ENCODE measurements at places on chromosomes 13 and 19. TPM values are rescaled to one million over a fixed set of nuclear protein-coding genes. Genes with fewer than 3 reads are reported as not detected.
A peak's percentile ranks its signal among the peaks of the same experiment; 100 is the strongest.

The LYPD5 gene
- not detected for total RNA-seq

The IZUMO2 gene
- not detected for total RNA-seq

The MEDAG gene
- 21.6 TPM for total RNA-seq

The ZNF154 gene
- 2.8 TPM for total RNA-seq

The FFAR3 gene
- total RNA-seq: not detected

- no peaks in the 10 kb centered on the region for H3K4me1 ChIP-seq
- H3K4me3 ChIP-seq: no peak overlapping the region
- no peak for DNase-seq
- H3K27ac ChIP-seq: no peak overlapping the region
- no peaks in the 10 kb centered on the region for H3K27me3 ChIP-seq
These were observed 29.0 kb upstream of the ZNF709 start for GRCh38 chr19:12513531-12514061.

DNA sequence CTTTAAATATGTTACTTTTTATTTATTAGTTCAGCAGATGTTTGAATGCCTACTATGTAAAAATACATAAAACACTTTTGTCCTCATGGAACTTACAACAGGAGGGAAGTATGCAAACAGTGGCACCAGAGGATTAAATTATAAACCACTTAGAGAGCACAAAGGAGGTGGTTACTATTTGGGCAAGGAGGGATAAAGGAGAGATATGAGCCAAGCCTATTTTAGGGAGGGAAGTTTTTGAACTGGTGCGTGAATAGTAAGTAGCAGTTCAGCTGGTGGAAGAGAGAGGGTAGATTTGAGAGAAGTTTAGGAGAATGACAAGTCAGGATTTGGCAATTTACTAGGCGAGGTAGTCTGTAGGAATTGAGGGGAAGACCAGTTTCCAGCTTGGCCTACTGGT is 8.6 kb downstream of the AKAP11 start:
- H3K27ac ChIP-seq: no peak overlapping the region
- no peak overlapping the region for H3K4me3 ChIP-seq
- no peaks in the 10 kb centered on the region for H3K4me1 ChIP-seq
- no peaks in the 10 kb centered on the region for H3K27me3 ChIP-seq

- H3K27ac ChIP-seq: peak overlapping the region; percentile 78
- peaks cover 12% of the 10 kb centered on the region for H3K4me1 ChIP-seq
- H3K27me3 ChIP-seq: no peaks in the 10 kb centered on the region
- H3K36me3 ChIP-seq: peaks cover 8% of the 10 kb centered on the region
- H3K4me3 ChIP-seq: no peak overlapping the region
These were observed 10.5 kb downstream of the DOCK6 start for GRCh38 chr19:11251650-11252314.

GRCh38 chr13:91174886-91175501 is 172.5 kb upstream of the MIR17HG start:
- H3K36me3 ChIP-seq: no peaks in the 10 kb centered on the region
- no peak overlapping the region for H3K4me3 ChIP-seq
- peaks cover 12% of the 10 kb centered on the region for H3K27me3 ChIP-seq
- no peaks in the 10 kb centered on the region for H3K4me1 ChIP-seq
- DNase-seq: no peak

DNA sequence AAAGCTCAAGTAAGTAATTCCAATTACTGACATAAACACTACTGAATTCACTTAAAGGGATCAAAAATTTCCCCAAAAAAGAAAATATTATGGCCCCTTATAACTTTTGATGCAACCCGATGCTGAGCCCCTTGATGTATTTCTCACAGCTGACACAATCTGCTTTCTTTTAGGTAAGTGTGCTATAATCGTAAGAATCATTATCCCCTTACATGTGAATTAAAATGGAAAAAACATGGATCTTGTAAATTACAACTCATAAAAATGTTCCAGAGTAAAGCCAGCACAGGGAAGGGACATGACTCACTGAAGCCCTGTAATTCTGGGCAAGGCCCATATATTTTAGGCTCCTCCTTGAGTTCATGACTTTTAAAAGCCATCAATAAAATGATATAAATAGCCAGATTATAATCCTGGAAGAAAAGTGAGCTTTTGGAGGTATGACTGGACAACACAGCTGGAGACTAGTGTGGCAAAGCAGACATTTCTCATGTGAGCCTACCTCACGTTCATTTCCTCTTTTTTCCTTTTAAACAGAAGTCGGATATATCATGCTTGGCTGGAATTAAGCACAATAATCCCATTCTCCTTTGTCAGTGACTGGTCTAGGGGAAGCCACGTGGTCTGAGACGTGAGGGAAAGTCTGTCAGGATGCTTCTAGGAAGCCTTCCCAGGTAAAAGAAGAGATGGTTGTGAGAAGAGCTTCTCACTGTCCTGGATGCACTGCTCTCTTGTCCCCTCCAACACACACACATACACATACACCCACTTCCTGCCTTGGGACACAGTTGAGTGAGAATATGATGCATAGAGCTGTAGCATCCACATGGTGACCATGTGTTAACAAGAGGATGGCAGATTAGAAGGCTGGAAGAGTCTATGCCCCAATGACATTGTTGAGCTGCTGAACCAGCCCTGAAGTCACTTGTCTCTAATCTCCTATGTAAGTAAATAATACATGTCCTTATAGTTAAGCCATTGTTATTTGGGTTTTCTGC is 165.4 kb downstream of the RGCC start:
- H3K27ac ChIP-seq: peak overlapping the region; percentile 26
- H3K4me1 ChIP-seq: peaks cover 16% of the 10 kb centered on the region
- DNase-seq: no peak
- no peaks in the 10 kb centered on the region for H3K36me3 ChIP-seq
- H3K4me3 ChIP-seq: no peak overlapping the region

GRCh38 chr13:108463340-108463739 is 166.1 kb upstream of the MYO16 start:
- H3K4me3 ChIP-seq: no peak overlapping the region
- no peaks in the 10 kb centered on the region for H3K4me1 ChIP-seq
- no peak overlapping the region for H3K27ac ChIP-seq
- DNase-seq: no peak
- H3K27me3 ChIP-seq: no peaks in the 10 kb centered on the region

GRCh38 chr19:508204-509150 is 1.2 kb downstream of the TPGS1 start:
- H3K4me1 ChIP-seq: peaks cover 14% of the 10 kb centered on the region
- H3K27me3 ChIP-seq: no peaks in the 10 kb centered on the region
- no peak overlapping the region for H3K27ac ChIP-seq
- peaks cover 6% of the 10 kb centered on the region for H3K36me3 ChIP-seq

DNA sequence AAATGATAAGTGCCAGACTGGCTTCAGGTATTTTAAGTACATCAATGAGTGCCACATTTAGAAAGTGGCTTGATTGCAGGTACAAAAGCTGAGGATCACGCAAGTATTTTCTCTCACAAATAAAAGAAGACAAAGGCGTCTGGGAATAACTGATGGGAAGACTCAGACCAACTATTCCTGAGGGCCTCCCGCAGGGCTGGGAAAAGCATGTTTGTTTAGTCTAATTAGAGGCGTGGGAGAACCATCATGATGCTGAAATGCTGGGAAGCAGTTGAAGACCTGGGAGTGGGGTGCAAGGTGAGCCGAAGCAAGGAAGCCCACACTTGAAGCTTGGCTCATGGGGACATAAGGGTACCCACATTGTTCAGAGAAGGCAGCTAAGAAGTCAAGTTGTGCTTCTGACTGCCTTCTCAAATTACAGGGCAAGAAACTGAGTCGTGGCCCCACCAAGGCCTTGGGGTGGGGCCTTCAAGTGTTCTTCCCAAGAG is 536.0 kb downstream of the MYO16 start:
- H3K4me3 ChIP-seq: no peak overlapping the region
- no peaks in the 10 kb centered on the region for H3K4me1 ChIP-seq
- H3K36me3 ChIP-seq: no peaks in the 10 kb centered on the region
- DNase-seq: no peak
- no peaks in the 10 kb centered on the region for H3K27me3 ChIP-seq
- H3K27ac ChIP-seq: no peak overlapping the region
